ENCODE measurements at places on chromosomes 2 and 18.
A peak's percentile ranks its signal among the peaks of the same experiment; 100 is the strongest.

DNA sequence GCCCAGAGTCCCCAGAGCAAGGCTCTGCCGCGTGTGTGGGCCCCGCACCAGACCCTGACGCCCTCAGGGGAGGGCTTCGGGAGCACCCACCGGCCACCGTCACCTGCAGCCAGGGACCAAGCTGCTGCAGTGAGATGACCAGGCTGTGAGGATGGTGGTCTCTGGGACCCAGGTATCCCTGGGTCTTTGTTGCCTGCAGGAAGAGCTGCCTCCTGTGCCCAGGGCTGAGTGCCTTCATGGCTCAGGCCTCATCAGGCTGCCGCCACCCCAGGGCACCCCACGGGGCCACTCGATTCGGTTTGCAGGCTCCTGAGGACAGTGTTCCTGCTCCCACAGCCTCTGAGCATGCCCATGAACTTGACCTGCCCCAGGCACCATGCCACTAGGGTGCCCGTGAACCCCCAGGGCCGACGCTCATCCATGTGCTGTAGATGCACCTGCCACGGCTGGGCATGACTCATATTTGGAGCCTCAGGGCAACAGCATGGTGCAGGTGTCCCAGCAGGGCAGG, 109.8 kb downstream of the FAM210A start:
- no peak for DNase-seq

DNA sequence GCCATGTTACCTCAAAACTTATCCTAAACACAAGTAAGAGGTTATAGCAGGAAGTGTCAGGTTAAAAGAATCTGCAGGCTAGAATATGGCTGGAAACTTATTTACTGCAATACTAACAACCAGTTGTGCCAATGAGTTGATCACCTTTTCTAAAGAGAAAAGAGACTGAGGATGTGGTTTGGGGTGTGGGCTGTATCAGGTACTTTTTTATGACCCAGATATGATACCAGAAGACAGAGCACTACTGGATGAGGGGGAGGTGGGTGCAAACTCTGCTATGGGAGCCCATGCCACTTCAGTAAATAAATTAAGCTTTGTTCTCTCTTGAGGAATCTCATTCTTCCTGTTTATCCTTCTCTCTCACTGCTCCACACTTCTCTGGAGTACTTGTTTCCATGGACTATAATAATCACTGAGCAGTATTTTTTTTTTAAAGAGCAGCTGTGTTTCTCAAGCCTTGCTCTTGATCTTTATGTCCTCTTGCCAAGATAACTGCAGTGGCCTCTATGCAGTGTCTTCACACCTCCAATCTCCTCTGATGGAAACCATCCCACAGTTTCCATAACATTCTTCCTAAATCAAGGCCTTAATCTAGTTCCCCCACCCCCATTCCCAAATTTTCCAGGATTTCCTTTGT, 51.2 kb upstream of the NOSTRIN start:
- no peak for DNase-seq

DNA sequence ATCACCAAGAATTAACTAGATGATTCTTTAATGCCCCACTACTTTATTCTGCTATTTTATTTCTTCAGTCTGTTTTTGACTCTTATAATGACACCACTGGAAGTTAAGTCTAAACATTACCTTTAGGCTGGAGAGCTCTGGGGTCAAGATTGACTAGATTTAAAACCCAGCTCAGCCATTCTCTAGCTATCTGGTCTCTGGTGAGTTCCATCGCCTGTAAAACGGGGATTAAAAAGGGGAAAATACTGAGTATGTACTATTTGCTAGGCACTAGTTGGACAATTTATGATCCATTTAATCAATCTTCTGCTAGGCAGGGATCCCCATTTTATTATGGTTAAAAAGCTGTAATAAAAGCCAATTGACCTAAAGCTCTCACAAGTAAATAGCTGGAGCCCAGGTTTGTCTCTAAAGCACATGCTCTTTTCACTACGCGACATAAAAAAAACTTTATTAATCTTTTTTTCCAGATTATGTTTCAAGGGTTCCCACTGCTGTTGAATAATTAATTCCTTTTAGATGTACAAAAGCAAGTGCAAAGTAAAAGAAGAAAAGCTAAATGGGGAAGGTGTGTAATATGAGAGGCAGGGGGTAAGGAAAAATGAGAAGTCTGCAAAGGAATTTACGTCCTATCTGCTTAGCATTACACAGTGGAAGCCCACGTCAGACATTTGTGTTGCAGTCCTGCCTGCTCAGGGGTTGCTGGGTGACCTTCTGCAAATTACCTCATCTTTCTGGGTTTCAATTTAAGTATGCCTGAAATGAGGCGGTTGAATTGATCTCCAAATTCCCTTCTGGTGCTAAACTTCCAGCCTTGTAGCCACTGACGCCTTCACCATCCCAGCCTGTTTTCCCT, 918 bp upstream of the NABP1 start:
- peak; percentile 81 for DNase-seq

- DNase-seq = no peak
These were observed 66.2 kb downstream of the APOB start for GRCh38 chr2:20977520-20978180.

- peak; percentile 12 for DNase-seq
These were observed 64.2 kb upstream of the OTOS start for GRCh38 chr2:240204431-240205276.

- DNase-seq = no peak
These were observed 1005.4 kb downstream of the LRP1B start for GRCh38 chr2:141125432-141125831.
